Activated CD8-positive, alpha-beta T cell treated with anti-CD3 and anti-CD28 coated beads for 36 hours (primary cell): ENCODE measurements at places on chromosomes 4 and X. TPM values are rescaled to one million over a fixed set of nuclear protein-coding genes. Genes with fewer than 3 reads are reported as not detected.
A peak's percentile ranks its signal among the peaks of the same experiment; 100 is the strongest.

- H3K4me1 ChIP-seq, result no peaks in the 10 kb centered on the region
- H3K4me3 ChIP-seq, result no peak overlapping the region
- no peaks in the 10 kb centered on the region for H3K27me3 ChIP-seq
- H3K36me3 ChIP-seq, result no peaks in the 10 kb centered on the region
- no peak for DNase-seq
Measured at GRCh38 chr4:107069049-107069448, 32.9 kb upstream of the DKK2 start.

DNA sequence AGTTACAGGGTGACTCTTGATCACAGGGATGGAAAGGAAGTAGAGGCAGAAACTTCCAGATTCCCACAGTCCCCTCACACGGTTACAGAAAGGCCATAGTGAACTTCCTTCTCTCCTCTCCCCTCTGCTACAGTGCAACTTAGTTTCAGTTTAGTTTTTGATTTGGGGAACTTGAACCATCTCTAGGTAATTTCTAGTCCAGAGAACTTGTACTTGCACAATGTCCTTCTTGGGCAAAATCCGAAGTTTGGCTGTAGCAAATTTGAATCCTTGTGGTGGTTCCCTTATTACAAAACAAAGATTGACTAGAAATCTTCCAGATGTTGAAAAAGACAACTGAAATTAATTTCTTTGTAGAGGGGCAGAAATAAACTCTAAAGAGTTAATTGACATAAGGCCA lies 1.2 kb upstream of the BLTP1 start:
- H3K27ac ChIP-seq, result peak overlapping the region; percentile 95
- H3K27me3 ChIP-seq, result no peaks in the 10 kb centered on the region
- peak overlapping the region; percentile 81 for H3K4me3 ChIP-seq
- peaks cover 17% of the 10 kb centered on the region for H3K36me3 ChIP-seq
- DNase-seq, result no peak
- H3K4me1 ChIP-seq, result peaks cover 43% of the 10 kb centered on the region

GRCh38 chr4:80875642-80876041 lies 154.9 kb upstream of the BMP3 start:
- no peaks in the 10 kb centered on the region for H3K27me3 ChIP-seq
- peaks cover 6% of the 10 kb centered on the region for H3K4me1 ChIP-seq
- no peak overlapping the region for H3K4me3 ChIP-seq
- H3K36me3 ChIP-seq, result no peaks in the 10 kb centered on the region
- H3K27ac ChIP-seq, result no peak overlapping the region

GRCh38 chr4:46270986-46271596 lies 118.8 kb downstream of the GABRA2 start:
- DNase-seq, result no peak
- H3K27me3 ChIP-seq, result no peaks in the 10 kb centered on the region
- no peaks in the 10 kb centered on the region for H3K36me3 ChIP-seq
- no peak overlapping the region for H3K4me3 ChIP-seq

DNA sequence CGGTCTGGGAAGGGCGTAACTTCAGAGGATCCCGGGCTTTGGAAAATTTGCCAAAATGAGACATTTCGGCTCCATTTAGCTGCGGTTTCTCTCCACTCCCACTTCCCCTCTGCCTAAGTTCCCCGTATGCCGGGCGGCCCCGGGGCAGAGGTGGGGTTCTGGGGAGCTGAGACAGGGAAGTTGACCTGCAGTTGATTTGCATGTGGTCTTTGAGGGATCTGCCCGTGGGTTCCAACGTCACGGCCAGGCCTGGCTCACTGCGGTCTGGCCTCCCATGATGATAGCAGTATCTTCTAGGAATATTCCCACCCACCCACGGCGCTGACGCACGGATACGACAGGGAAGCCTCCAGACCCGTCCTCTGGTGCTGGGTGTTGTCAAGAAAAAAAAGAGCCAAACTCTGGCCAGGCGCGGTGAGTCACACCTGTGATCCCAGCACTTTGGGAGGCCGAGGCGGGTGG lies 27.3 kb upstream of the CRLF2 start:
- peak; percentile 63 for DNase-seq
- no peak overlapping the region for H3K4me3 ChIP-seq
- H3K27me3 ChIP-seq, result no peaks in the 10 kb centered on the region
- H3K36me3 ChIP-seq, result no peaks in the 10 kb centered on the region

Gene RTL9
- not detected for total RNA-seq

DNA sequence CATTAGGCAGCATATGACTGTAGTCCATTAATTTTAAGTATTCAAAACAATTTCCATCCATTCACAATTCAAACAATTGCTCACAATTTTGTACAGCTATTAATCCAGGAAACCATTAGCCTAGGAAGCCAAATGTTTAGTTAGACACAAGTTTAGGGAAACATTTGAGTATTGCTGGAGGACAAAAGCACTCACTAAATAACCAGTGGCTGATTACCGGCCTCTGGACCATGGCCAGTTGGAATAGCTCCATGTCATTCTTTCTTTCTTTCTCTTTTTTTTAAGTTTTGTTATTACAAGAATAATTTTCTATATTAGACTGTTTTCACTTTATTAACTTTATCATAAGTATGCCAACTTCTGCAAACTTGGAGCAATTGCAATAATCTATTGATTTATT lies 31.3 kb downstream of the TRIML2 start:
- no peaks in the 10 kb centered on the region for H3K4me1 ChIP-seq
- no peak overlapping the region for H3K27ac ChIP-seq
- no peaks in the 10 kb centered on the region for H3K36me3 ChIP-seq
- DNase-seq, result no peak
- no peak overlapping the region for H3K4me3 ChIP-seq

DNA sequence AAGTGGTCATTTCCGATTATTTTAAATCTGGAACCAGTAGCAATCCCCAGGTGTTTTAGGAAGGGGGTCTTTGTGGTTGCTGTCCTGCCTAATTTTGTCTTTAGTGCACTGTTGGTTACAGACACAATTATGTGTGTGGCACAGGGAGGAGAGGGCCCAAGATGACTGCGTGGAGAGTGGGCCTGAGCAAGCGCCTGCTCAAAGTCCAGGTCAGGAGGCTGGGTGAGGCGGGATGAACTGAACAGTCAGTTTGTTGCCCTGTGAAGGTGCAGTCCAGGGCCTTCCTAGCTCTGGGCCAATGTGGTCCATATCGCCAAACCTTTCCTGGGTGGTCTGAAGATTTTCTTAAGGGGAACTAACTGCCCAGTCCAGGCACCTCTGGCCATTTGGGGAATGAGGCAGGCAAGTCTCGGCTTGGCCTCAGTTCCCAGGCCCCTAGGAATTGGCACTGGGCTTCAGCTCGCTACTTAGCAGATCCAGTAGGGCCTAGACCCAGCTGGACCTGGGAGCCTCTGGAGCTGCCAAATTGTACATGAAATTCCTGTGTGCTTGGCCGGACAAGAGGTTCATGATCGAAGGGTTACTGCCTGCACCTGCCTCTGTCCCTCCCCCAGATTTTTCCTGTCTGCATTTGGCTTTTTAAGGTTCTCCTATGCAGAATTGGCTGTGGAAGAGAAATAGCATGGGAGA lies 47.6 kb downstream of the ANAPC4 start:
- no peak for DNase-seq
- no peaks in the 10 kb centered on the region for H3K27me3 ChIP-seq
- no peaks in the 10 kb centered on the region for H3K4me1 ChIP-seq

DNA sequence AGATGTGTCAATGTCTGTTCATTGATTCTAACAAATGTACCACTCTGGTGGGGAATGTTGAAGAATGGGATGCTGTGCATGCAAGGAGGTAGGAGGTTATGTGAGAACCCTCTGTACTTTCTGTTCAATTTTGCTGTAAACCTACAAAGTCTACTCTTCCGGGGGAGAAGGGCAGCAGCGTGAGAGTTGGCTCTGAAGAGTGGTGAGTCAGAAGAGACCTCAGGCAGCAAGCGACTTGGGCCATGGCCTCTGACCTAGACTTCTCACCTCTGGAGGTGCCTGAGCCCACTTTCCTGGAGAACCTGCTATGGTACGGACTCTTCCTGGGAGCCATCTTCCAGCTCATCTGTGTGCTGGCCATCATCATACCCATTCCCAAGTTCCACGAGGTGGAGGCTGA lies 26.7 kb downstream of the MANBA start:
- no peaks in the 10 kb centered on the region for H3K27me3 ChIP-seq
- no peak for DNase-seq
- H3K4me1 ChIP-seq, result peaks cover 33% of the 10 kb centered on the region
- H3K4me3 ChIP-seq, result no peak overlapping the region
- peak overlapping the region; percentile 40 for H3K27ac ChIP-seq

DNA sequence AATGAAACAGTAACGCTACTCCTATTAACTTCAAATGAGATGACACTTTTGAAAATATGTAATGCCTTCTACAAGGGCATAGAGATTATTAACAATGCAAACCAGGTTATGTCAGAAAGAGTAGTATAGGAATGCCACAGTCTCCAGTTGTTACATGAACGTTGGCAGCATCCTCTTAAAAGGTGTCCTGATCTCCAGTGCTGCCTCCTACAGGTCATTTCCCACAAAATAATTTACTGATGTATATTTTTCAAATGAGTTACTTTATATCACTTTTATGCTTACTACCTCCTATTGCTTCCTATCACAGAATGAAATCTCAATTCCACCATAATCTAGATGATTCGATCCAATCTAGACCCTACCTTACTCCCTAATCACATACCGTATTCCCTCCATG lies 195.2 kb upstream of the EPHA5 start:
- H3K4me3 ChIP-seq, result no peak overlapping the region
- no peaks in the 10 kb centered on the region for H3K27me3 ChIP-seq
- no peak for DNase-seq

- H3K36me3 ChIP-seq, result peaks cover 8% of the 10 kb centered on the region
- H3K4me3 ChIP-seq, result no peak overlapping the region
- no peaks in the 10 kb centered on the region for H3K4me1 ChIP-seq
- DNase-seq, result no peak
Measured at GRCh38 chrX:130896026-130896425, 7.0 kb downstream of the ENOX2 start.

DNA sequence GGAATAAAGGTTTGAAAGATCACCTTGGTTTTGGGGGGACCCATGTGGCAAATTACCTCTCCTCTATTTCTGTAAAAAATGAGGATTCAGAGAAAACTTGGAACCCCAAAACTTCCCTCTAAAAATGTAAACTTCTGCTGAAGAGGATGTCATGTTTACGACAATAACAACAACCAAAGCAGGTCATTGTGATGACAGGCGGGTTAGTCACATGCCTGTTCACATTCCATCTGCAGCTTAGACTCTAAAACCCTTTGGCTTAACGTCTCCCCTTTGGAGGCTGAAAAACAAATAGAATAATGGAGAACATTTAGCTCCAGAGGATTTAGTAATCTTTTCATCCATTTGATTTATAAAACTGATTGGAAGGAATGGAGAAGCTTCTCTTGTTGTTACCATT lies 75.0 kb upstream of the FAM9C start:
- no peak overlapping the region for H3K27ac ChIP-seq
- H3K4me3 ChIP-seq, result no peak overlapping the region
- peaks cover 25% of the 10 kb centered on the region for H3K4me1 ChIP-seq
- no peak for DNase-seq
- H3K36me3 ChIP-seq, result peaks cover 8% of the 10 kb centered on the region

Gene RTL3
- not detected for total RNA-seq

- H3K36me3 ChIP-seq, result peaks cover 39% of the 10 kb centered on the region
- no peak overlapping the region for H3K27ac ChIP-seq
- no peaks in the 10 kb centered on the region for H3K27me3 ChIP-seq
- no peaks in the 10 kb centered on the region for H3K4me1 ChIP-seq
- DNase-seq, result no peak
- H3K4me3 ChIP-seq, result no peak overlapping the region
Measured at GRCh38 chrX:46477435-46477834, 67.8 kb downstream of the ZNF674 start.

Gene PRDM5
- total RNA-seq, result 0.52 TPM

DNA sequence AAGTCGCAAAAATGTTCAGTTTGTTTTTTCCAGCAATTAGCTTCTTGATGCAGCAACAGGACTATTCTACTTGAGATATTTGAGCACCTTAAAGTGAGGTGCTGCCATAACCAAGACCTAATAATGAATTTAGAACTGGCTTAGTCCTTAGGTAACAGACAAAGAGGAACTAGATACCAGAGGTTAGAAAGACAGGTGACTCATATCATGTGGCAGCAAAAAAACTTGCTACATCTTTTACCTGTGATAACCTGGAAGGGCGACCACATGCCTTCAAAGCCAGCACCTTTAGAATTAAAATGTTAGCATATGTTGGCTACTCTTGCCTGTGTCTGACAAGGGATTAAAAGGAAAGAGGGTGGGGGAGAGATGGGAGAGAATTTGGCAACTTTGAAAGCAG lies 90.4 kb downstream of the ARHGAP6 start:
- H3K27me3 ChIP-seq, result peaks cover 7% of the 10 kb centered on the region
- no peak for DNase-seq
- no peaks in the 10 kb centered on the region for H3K36me3 ChIP-seq
- no peak overlapping the region for H3K4me3 ChIP-seq
- H3K4me1 ChIP-seq, result peaks cover 3% of the 10 kb centered on the region

Gene EFNB1
- total RNA-seq, result 4.2 TPM
